ENCODE measurements at places on chromosomes 13 and 19.
A peak's percentile ranks its signal among the peaks of the same experiment; 100 is the strongest.

GRCh38 chr19:28793391-28794168 is 419.4 kb downstream of the UQCRFS1 start:
- no peak for DNase-seq

DNA sequence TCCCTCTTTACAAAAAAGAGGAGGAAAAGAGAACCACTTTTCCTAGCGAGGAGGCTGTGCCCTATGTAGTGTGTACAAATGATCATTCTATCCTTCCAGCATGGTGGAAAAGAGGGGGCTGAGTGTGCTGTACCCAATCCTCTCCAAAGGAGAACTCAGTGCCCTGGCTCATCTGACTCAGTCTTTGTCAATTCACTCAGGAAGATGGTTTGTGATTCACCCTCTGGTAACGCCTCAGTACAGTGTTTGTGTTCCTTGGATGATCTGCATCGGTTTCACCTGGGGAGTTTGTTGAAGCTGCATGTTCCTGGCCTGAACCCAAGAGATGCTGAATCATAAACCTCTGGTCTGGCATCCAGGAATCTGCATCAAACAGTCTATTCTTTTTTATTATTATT is 18.3 kb upstream of the ENOX1 start:
- DNase-seq = peak; percentile 39

DNA sequence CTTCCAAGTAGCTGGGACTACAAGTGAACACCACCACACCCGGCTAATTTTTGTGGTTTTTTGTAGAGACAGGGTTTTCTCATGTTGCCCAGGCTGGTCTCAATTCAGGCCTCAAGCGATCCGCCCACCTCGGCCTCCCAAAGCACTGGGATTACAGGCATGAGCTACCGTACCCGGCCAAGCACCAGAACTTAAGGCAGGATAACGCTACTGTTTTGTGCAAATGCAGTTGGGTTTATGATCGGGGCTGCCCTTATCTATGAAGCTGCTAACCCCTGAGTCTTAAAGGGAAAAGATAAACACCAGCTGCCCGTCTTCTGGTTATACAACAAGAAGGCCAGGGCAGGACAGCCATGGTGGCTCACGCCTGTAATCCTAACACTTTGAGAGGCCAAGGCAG is 12.6 kb upstream of the TM6SF2 start:
- no peak for DNase-seq

DNA sequence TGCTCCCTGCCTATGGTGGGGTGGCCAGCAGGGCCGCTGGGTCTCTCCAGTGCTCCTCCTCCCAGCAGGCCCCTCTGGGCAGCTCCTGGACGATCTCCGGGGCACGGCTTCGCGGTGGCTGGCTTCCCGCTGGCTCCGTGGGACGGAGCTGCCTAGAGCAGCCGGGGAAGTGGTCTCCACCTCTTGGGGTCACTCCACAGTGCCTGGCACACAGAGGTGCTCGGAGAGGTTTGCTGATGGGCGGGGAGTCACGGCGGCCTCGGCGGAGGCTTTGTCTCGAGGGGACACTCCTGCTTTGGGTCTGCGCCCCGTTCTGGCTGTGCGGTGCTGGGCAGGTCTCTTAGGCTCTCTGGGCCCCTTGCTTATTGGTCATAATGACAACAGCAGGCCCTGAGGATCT is 9.9 kb upstream of the CACTIN start:
- DNase-seq = no peak

DNA sequence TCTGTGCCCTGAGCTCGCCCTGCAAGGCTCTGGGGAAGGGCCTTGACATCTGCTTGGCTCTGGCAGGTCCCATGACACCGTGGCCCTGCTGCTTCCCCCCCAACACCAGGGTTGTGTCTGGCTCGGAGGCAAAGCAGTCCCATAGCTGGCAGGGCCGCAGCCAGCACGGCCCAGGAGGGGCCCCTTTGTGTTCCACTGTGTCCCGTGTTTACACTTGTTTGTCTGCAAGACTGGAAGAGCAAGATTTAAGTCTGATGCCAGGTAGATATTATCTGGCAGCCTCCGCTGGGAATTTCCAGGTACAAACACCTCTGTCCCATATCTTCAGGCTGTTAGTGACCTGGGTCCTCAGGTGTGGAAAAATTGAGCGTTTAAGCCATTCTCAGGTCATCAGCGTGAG is 44.3 kb downstream of the MCF2L start:
- no peak for DNase-seq

- no peak for DNase-seq
These were observed 10.0 kb downstream of the MED16 start for GRCh38 chr19:882871-883497.

- no peak for DNase-seq
These were observed 165.6 kb downstream of the MZT1 start for GRCh38 chr13:72561791-72562190.

DNA sequence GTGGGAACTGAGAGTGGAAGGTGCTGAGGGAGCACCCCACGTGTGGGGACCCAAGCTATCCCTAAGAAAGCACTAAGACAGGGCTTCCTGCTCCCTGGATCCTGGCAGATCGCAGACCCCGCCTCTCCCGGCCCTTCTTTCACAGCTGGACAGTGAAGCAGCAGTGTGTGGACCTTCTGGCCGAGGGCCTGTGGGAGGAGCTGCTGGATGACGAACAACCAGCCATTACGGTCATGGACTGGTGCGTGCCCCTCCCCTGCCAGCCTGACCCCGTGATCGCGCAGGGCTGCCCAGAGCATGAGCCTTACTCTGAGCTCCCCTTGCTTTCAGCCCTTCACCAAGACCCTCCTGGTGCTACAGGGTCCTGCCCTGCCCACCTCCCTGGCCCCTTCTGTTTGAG is 2.3 kb downstream of the NCCRP1 start:
- no peak for DNase-seq

DNA sequence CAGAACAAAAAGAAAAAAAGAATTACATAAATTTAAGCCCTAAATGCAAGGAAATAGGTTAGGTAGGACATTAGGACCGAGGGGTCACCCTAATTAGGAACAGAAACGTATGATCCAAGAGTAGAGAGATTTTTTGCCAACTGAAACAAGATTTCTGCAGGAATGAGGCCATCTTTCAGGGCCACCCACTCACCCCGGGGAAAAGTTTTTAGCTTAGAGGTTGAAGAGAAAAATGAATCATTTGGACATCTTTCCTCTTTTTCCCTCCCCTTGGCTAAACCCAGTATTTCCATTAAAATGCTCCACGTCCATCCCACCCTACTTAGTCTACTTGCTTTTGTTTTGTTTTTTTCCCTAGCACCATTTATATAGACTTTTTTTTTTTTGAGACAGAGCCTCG is 10.6 kb upstream of the PNMA8A start:
- DNase-seq = no peak

GRCh38 chr13:111121506-111121905 is 6.4 kb downstream of the ARHGEF7 start:
- no peak for DNase-seq

- no peak for DNase-seq
These were observed 23.7 kb upstream of the ZNF254 start for GRCh38 chr19:24063295-24063694.

DNA sequence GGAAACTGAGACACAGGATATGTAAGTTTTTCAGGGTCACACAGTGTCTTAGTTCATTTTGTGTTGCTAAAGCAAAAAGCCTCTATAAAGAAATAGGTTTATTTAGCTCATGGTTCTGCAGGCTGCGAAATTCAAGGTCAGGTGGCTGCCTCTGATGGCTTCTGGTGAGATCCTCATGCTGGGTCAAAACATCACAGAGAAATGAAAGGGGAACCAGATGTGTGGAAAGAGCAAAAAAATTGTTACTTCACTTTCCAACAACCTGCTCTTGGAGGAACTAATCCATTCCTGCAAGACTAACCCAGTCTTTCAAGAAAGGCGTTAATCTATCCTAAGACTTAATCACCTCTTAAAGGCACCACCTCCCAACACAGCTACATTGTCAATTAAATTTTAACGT is 64.2 kb upstream of the UBL3 start:
- DNase-seq = no peak

- no peak for DNase-seq
These were observed 502.3 kb downstream of the KCTD12 start for GRCh38 chr13:76383676-76384461.

DNA sequence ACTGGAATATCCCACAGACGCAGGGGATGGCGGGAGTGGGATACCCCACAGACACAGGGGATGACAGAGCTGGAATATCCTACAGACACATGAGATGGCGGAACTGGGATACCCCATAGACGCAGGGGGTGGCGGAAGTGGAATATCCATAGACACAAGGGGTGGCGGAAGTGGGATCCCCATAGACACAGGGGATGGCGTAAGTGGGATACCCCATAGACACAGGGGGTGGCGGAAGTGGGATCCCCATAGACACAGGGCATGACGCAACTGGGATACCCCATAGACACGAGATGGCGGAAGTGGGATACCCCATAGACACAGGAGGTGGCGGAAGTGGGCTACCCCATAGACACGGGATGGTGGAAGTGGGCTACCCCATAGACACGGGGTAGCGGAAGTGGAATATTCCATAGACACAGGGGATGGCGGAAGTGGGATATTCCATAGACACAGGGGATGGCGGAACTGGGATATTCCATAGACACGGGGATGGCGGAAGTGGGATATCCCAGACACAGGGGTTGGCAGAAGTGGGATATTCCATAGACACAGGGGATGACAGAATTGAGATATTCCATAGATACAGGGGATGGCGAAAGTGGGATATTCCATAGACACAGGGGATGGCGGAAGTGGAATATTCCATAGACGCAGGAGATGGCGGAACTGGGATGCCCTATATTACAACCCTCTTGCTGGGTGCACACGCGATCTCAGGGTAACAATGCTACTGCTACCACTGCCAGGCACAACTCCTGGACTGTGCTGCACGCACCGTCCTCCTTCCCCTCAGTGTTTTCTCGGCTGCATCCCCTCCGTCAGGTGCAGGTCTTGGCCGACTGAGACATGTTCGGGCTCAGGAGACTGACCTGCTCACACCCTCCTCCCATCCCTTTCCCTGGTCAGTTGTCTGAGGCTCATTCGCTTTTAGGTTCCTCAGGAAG is 28.1 kb downstream of the ZNF787 start:
- DNase-seq = no peak

Data from activated CD4-positive, alpha-beta T cell treated with anti-CD3 and anti-CD28 coated beads, Interleukin-2, amount 50 U/mL, for 16 hours (primary cell).